ENCODE measurements at places on chromosomes 16 and 17. TPM values are rescaled to one million over a fixed set of nuclear protein-coding genes. Genes with fewer than 3 reads are reported as not detected.
A peak's percentile ranks its signal among the peaks of the same experiment; 100 is the strongest.

DNA sequence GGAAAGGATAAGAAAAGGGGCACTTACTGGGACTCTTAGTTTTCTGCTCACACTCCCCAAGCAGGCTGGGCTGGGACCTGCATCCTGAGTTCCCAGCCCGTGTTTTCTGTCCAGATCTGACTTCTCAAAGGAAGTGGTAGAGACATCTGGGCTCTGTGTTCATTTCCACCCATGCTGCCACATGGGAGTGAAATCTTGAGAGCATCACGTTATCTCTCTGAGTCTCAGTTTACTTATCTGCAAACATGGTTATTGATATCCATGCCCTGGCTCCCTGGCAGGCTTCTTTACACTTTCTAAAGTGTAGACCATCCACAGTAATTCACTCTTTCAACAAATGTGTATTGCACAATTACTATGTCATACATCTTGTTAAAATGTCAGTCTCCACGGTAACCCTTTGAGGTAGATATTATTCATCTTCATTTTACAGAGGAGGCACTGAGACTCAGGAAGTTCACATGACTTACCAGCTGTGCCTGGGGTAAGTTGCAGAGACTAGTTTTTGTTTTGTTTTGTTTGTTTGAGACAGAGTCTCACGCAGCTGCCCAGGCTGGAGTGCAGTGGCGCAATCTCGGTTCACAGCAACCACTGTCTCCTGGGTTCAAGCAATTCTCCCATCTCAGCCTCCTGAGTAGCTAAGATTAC is 3.4 kb downstream of the ZNF688 start:
- DNase-seq: no peak

DNA sequence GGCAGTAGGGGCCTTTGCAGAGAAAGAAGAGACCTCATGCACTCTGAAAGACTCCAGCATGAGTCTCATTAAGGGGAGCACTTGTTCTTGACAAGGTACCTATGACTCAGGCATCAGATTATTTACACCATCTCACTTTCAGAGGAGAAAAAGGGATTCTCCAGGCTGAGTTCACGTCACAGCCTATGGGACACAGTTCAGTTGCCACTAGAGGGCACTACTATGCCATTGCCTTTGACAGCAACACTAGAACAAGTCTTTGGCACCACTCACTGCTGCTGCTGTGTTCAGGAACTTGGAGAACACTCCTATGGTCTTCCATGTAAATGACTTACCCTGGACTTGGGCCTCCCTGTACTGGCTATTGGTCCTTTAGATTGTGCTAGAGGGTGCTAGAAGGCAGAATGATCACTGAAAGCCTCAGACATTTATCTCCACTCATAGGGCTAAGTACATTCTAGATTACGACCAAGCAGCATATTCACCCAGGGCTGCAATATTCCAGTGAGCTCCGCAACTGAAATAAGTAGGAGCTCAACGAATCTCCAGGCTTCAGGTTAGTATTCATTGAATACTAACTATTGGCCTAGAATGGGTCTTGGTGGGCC is 225.1 kb upstream of the CA10 start:
- DNase-seq: peak; percentile 50

DNA sequence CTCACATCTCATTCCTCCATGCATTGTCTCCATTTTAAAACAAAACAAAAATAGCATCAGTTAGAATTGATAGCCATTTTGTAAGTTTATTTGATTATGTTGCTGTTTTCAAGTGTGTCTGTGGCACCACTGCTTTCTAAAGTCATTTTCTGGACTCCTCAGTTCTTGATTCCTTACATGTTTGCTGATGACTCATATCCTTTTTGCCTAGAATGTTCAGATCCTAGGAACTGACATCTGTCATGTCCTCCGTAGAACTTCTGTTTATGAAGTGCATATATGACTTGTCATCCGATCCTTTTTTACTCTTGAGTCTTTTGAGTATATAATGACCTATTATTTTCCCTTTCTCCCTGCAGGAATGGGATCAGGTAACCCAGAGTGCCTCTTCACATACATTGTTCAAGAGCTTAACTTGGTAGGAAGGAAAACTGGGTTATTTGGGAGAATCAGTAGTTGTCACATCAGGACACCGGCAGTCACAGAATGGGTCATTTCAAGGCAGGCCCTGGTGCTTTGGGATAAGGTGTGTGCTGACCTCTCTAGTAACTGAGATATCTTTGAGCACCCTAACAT is 69.2 kb downstream of the MAP2K4 start:
- DNase-seq: no peak

DNA sequence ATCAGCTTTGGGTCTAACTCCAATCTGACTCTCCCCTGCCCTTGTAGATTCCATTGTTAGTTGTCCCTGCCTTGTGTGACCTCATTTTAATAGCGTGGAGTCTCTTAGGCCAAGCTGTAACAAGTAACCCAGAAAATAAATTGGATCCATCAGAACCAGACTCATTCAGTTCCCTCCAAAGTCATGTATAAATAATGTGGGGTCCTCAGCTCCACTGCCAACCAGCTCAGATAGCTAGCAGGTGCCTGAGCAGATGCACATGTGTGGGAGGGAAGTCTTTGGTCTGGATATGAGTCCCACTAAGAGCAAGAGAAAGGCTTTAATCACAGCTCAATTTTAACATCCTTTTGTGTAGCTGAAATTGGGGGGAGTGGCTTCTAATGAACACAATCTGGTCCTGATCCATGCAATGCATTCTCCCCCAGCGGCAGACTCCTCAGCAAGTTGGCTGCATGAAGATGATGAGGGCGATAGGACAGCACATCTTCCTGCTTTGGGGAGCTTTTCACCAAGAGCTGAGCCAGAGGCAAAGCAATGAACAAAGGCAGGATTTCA is 151.6 kb downstream of the ABCC12 start:
- no peak for DNase-seq

DNA sequence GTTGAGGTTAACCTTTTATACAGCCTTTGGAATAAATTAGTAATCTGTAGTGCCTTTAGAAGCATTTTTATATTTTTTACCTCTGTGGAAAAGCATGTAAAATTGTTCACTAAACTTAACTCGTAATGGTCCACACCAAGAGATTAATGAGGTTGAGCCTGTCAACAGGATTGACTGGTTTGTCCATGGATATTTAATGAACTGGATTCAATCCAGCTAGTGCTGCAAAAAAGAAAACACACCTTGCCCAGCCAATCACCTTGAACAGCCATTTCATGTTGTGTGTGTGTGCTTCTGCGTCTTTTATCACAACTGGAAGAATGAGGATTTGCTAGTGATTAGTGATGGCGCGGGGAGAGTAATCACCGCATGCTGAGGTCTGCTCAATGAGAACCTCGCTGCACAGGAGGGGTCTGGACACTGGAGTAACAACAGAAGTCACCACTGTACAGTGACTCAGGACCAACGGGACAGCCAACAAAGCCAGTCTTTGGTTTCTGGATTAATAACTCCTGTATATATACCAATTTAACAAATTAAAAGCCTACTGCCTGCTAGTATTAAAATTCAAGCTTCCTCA is 33.7 kb downstream of the LITAFD start:
- no peak for DNase-seq

- DNase-seq: no peak
These were observed 406.0 kb upstream of the MAF start for GRCh38 chr16:80006241-80007215.

DNA sequence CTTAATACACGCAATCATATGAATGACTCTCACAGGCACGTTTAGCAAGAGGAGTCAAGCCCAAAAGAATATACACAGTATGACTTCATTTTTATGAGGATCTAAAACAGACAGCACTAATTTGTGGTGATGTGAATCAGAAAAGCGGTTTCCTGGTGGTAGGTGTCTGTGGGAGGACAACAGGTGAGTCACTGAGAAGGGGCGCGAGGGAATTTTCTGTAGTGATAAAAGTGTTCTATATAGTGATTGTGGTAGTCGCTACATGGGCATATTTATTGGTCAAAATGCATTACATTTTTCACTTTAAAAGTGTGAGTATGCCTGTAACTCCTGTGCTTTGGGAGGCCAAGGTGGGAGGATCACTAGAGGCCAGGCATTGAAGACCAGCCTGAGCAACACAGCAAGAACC is 7.6 kb upstream of the TNRC6A start:
- no peak for DNase-seq

DNA sequence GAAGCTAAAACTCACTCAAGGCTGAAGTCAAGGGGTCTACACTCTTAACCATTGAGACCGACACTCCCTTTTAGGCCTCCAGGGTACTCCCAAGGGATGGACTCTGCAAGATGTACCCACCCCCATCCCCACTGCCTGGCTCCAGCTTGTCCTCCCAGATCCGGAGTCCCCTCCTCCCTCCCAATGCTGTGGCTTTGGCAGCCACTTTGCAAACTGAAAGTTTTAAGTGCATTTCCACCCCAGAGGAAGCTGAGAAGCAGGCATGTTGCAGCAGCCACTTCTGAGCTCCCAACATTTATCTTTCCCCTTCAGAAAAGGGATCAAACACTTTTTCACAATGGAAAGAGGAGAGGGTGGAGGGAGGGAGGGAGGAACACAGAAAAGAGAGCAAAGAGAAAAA is 115.2 kb downstream of the COPRS start:
- peak; percentile 36 for DNase-seq

- DNase-seq: no peak
These were observed 398.7 kb downstream of the XYLT1 start for GRCh38 chr16:17072104-17072503.

DNA sequence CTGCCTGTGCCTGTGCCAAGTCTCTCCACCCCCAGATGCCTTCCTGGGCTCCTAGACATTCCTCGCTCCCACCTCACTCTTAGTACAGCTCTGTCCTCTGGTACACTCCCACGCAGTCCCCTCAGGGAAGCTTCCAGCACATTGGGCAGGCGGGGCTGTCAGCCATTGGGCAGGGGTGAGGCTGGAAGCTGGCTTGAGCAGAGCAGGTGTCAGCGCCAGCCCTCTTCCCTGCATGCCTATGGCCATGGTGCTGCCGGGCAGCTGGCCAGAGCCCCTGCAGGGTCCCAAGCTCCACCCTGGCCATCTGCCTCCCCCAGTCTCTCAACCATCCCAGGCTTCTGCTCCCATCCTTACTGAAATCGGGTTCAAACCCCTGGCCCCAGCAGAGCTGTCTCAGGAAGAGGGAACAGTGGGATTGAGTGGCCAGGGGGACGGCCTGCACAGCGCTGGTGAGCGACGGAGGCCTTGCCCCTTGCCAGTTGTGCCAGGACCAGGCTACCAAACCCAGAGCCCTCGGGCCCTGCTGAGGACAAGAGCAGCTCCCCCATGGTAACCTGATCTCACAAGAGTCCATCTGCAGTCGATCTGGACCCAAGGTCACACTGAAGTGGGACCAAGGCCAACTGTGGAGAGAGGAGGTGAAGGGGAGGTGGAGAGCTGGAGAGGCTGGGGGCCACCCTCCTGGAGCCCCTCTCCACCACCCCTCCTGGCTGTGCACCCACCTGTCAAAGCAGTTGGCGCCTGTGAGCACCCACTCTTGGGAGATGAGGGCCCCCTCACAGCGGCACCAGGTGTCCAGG is 2.4 kb upstream of the B9D1 start:
- no peak for DNase-seq

GRCh38 chr17:2893422-2893914 is 97.2 kb downstream of the RAP1GAP2 start:
- DNase-seq: no peak

DNA sequence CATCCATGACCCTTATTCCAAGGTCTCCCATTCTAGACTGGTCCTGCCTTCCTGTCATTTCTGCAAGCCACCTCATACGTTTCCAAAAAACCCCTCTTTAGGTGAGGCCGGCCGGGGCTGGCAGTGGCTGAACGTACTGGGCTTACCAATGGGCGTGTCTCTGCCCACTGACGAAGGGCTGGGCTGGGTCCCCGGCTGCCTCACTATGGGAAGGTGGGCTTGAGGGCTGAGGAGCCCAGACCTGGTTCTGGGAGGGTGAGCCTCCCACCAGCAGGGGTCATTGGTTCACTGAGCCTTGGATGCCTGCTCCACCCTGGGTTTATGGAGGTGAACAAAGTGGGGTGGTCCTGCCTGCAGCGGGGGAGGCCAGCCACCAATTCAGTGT is 19.9 kb downstream of the KDM8 start:
- no peak for DNase-seq

DNA sequence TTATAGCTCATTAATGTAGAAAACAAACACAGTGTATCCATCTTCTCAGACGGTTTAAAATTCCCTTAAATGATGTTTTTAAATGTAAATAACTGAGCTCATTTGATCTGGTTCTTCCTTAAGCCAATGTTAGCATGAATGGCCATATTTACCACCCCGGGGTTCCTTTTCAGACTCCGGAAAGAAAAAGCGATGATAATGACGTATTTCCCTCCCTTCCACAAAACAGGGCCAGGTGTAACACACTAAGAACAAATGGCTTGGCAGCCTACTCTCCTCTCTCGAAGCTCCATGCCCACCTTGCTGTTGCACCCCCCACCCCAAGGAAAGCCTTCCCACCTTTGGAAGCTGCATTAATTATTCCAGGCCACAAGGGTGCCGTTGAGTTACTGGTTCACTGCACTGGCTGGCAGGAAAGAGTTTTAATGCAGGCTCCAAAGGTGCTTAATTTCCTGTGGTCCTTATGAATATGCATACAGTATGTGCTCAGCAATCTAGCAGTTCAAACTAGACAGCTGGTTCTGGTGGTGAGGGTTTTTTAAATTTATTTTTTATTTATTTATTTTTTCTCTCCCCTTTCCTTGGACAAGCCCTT is 378.9 kb downstream of the WWOX start:
- DNase-seq: no peak

DNA sequence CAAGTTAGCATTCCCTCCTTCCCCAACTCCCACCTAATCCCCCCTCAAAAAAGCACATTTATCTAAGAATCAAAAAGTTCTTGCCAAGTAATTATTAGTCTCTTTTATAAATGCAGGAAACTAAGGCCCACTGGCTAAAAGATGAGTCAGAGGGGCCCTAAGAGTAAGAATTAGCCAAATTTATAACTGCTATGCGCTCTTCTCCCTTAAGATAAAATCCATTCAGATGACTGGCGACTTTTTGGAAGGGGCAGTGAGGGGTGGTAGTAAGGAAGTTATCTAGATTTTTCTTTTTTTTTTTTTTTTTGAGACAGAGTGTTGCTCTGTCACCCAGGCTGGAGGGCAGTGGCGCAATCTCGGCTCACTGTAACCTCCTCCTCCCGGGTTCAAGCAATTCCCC is 17.1 kb downstream of the ZNF652 start:
- no peak for DNase-seq

DNA sequence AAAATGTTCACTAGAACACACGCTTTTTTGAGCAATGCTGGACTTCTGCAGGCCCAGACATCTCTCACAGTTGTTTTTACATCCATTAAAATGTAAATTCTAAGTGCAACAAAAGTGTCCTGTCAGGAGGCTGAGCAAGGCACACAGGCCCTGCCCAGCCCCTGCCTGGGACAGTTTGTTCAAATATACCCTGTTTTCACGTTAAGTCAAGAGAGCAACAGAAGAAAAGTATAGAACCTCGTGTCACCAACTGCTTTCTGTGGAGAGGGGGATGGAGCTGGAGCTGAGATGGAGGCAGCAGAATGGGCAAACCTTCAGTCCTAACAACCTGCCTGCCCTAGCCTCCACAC is 4.3 kb upstream of the HOXB2 start:
- no peak for DNase-seq

- no peak for DNase-seq
These were observed 5.3 kb upstream of the MAPK7 start for GRCh38 chr17:19372866-19373504.

GRCh38 chr17:28402224-28402630 is 3.8 kb downstream of the SLC46A1 start:
- no peak for DNase-seq

Gene UMOD
- polyA plus RNA-seq: 133 TPM

Gene KANSL1
- 85.7 TPM for polyA plus RNA-seq

Gene ELMO3
- polyA plus RNA-seq: 5.6 TPM

Gene CCL17
- 0.19 TPM for polyA plus RNA-seq

Gene TMEM100
- 63.5 TPM for polyA plus RNA-seq

Gene GAS7
- 13.0 TPM for polyA plus RNA-seq

Gene ARHGDIG
- polyA plus RNA-seq: 2.6 TPM

Gene TP53TG3C
- not detected for polyA plus RNA-seq

Gene KRTAP4-6
- polyA plus RNA-seq: not detected

Gene MT1F
- polyA plus RNA-seq: 77.2 TPM

Gene CDT1
- polyA plus RNA-seq: 11.3 TPM
